A673 (cell line): ENCODE measurements at places on chromosomes 1 and 21.

- DNase-seq, result no peak
These were observed 45.3 kb downstream of the MRPL39 start for GRCh38 chr21:25561668-25562641.

- DNase-seq, result peak; percentile 84
These were observed at the start of gene ELOA for GRCh38 chr1:23743287-23744152. Gene ELOA, plus strand, starts transcription at chr1:23743471. Its CDS starts 33 bp downstream, at chr1:23743504.

DNA sequence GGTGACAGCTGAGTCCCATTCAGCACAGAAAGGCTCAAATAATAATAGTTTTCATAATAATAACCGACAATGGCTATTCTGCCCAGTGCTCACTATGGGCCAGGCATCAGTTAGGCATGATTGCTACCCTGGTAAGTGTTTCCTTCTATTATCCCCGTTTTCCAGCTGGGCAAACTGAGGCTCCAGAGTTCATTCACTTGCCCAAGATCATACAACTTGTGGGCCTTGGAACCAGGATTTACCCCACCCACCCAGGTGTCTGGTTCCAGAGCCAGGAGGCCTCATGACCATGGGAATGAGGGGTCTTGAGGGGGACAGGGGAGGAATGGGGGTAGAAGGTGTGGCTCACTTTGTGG, 518 bp downstream of the PLOD1 start:
- DNase-seq, result no peak

DNA sequence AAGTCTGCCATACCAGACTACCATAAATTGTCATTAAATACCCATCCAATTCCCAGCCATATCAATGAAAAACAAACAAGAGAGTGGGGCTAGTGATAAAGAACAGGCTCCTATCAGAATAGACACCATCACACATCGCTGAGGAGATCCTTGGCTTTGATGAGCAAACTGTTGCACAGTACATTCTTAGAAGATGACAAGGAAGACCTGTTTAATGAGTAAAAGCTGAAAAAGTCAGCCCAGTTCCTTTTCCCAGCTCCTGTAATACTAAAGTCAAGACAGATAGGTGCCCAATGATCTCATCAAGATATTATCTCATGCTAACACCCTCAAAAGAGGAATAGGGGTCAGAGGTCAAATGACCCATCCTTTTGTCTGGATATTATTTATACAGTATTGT, 164.5 kb upstream of the COA6 start:
- DNase-seq, result no peak

DNA sequence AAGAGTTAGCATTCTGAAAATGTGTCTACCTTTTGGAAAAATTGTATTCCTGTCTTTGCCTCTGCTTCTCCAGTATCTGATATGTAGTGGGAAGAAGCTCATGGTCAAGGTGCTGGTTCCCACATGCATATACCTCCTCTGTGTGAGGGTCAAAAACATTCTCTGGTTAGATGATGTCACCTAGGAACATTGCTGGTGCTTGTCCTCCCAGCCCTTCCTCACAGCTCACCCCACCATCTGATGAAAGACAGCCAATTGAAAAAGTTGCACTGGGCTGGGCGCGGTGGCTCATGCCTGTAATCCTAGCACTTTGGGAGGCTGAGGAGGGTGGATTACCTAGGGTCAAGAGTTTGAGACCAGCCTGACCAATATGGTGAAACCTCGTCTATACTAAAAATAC, 154.4 kb downstream of the NR5A2 start:
- DNase-seq, result no peak
